ENCODE measurements at places on chromosomes 2 and 18.

- no peak for DNase-seq
These were observed 36.0 kb downstream of the MYCN start for GRCh38 chr2:15976354-15976753.

DNA sequence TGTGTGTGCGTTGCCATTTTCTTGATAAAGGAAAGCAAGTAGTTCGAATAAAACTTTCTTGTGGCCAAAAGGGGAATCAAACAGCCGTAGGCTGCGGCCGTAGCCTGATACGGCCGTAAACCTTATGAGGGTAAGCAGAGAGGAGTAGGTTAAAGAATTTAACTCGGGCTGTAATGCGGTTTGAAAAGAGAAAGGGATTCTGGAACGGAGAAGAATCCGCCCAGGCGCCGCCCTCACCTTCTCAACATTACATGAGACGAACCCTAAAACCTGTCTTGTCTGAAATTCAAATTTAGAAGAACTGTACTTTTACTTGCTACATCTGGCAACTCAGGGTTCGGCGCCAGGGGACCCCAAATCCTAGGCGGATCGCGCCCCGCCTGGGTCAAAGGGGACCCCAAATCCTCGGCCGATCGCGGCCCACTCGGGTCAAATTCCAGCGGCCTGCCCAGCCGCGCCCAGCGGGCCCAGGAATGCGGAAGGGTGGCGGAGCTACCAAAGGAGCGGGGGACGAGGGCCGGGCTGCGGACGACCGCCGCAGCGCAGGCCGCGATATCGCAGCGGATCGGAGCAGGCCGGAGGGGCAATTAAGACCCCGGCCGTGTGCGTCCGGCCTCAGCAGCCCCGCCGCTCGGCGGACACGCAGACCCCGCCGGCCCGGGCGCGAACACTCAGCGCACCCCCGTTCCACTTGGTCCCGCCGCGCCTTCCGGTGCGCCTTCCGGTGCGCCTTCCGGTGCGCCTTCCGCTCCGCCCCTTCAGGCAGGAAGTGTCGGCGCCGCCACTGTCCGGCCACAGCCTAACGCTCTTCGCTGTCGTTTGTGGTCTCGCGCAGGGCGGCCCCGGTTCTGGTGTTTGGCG, at the start of gene MYL12B:
TSS of gene MYL12B (plus strand) at position 761 of the 861 bp plus-strand sequence. CDS start 10,766 bp downstream, outside the sequence.
- peak; percentile 76 for DNase-seq

GRCh38 chr18:72605376-72605775, 61.2 kb upstream of the CBLN2 start:
- DNase-seq: no peak

- no peak for DNase-seq
These were observed 28.4 kb downstream of the C2orf76 start for GRCh38 chr2:119338272-119338671.

GRCh38 chr2:19350678-19351401, 7.6 kb downstream of the OSR1 start:
- DNase-seq: no peak

DNA sequence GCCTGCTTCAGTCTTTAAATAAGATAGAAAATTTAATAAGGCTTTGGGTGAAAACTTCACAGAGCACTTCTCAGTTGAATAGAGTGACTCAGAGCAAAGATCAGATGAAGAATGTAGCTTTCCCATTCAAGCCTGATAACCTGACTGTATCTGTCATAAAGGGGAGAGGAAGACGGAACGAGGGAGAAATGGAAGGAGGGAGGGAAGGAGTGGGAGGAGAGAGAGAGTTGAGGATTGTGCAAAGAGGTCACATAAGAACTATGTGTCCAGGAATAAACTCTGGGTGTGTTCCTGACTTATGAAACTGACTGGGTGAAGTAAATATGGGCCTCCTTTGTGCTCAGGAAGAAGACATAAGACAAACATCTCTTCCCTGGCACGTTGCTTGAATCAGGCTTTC, 385.5 kb downstream of the LPIN1 start:
- DNase-seq: no peak

DNA sequence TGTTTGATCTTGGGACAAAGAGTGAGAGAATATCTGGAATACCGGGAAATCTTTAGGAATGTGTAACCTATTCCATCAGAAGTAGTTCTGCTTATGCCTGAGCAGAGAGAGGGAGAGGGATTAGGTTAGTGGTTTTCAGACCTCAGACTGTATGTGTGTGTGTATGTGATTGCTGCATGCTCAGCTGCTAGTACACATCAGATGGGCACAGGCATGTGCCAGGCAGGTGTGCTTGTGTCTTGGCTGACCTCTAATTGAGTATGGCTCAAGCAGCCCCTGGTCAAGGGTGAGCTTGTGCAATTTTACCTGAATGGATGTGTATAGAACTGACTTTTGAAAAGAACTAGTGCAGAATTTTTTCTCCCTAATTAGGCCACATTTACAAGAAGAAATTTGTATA, 91.2 kb downstream of the INSIG2 start:
- DNase-seq: no peak

DNA sequence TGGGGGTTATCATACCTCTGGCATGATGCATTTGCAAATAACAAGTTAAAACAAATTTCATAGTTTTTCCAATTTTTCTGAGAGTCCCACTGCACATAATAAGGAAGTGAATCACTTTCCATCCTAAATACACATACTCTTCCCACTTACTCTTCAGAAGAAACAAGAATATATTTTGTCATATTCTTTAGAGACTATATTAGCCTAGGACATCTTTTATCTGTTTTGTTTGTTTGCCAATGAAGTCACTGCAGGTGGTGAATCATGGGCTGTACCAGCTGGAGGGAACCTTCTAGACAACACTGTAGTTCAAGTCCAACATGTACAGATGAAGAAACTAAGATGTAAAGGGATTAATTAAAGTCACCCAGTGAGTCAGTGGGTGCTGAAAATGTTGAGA, 116.8 kb downstream of the XIRP2 start:
- DNase-seq: no peak

DNA sequence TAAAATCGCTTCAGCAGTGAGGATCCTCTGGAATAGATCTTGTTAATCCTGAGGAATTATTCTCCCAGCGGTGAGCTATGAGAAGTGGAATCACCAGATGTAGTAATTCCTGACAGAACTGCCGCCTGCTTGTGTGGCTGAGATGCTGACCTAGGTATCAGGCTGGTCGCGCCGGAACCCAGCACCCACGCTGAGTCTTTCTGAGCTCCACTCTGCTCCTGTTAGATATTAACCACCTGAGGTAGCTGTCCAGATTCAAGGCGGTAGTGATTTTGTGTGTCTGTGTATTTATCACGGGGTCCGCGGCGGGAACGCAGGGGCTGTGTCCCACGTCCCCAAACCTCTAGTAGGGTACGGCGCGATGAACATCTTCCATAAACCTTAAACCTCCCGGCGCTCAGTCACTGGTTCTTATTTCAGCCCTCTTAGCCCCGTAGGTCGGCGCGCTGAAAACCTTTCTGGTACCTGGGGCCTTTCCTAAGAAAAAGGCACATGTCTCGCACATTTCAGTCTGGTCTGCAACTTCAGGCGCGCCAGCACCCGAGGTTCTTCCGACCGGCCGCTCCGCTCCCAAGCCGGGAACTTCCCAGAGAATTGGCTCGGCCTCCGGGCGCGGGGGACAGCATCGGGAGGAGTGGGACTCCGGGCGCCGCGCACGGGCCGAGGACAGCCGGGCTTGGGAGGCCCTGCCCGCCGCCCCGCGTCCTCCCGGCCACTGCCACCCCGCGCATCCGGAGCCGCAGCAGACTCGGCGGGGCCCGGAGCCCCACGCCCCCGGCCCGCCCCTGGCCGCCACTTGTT, 542 bp upstream of the CNNM3 start:
- DNase-seq: peak; percentile 55

- DNase-seq: no peak
These were observed 236.1 kb upstream of the SIX3 start for GRCh38 chr2:44705356-44705755.

DNA sequence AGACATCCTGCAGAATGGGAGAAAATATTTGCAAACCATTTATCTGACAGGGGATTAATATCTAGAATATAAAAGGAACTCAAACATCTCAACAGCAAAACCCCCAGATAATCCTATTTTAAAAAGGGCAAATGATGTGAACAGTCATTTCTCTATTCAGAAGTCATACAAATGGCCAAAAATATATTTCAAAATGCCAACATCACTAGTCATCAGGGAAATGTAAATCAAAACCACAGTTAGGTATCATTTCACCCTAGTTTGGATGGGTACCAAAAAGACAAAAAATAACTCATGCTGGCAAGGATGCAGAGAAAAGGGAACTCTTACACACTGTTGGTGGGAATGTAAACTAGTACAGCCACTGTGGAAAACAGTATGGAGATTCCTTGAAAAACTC, 70.0 kb downstream of the TBR1 start:
- no peak for DNase-seq
